ENCODE measurements at places on chromosomes 2 and 18. TPM values are rescaled to one million over a fixed set of nuclear protein-coding genes. Genes with fewer than 3 reads are reported as not detected.

TMEM169 gene
- 0.41 TPM for total RNA-seq

GALNT14 gene
- 2.1 TPM for total RNA-seq

ANTXR1 gene
- 0.91 TPM for total RNA-seq

PLCD4 gene
- not detected for total RNA-seq

ONECUT2 gene
- not detected for total RNA-seq

GALNT13 gene
- 0.35 TPM for total RNA-seq

BMP10 gene
- not detected for total RNA-seq

FOXI3 gene
- total RNA-seq, result not detected

POU3F3 gene
- not detected for total RNA-seq

MREG gene
- 12.1 TPM for total RNA-seq

ADD2 gene
- total RNA-seq, result 33.2 TPM

CD302 gene
- total RNA-seq, result 0.37 TPM

ANKRD36C gene
- total RNA-seq, result 25.4 TPM
